Stimulated activated naive B cell treated with anti-CD40 and anti-IgM and Interleukin-4, amounts not matched to agents 10 μg/mL and 1 μg/mL and 100 μg/mL, for 72 hours (primary cell): ENCODE measurements at places on chromosomes 12 and 14.

- DNase-seq: no peak
Observed at GRCh38 chr14:39035336-39035735, 67.7 kb downstream of the SEC23A start.

GRCh38 chr14:35347323-35348043 lies 55.3 kb downstream of the PSMA6 start:
- no peak for DNase-seq

DNA sequence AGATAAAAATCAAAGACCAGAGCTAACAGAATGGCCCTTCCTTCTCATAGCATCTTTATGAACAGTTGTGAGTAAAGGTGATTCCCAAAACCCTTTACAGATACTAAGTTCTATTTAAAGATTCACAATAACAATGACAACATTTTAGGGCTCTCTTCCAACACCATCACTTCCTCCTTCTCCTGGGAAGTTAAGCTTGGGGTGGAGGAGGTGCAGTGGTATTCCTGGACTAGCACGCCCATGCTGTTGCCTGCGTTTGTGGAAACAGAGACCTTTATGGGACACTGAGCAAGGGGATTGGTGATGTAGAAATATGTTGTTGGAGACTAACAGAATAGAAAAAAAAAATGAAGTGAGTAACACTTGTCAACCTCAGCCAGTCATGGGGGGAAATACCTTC lies 22.5 kb downstream of the SYNE2 start:
- DNase-seq: no peak

DNA sequence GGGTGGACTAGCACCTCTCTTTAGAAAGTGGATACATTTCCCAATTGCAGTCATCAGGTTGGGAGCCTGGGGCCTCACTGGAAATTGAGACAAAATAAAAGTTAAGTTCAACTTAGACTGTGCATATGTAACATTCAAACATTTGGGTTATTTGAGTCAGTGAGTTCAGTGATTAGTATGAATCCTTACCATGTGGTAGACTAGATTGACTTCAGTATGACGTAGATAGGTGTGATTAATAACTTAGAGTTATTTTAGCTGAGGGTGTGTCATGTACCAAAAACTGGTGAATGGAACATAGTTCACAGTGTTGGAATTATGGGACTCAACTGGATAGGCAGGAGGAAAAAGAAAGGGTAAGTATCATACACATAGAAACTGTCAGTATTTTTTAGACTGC lies 8.0 kb upstream of the SSTR1 start:
- DNase-seq: no peak
